Heart right ventricle (tissue), 16 donors: ENCODE measurements at places on chromosomes 6 and 20. TPM values are rescaled to one million over a fixed set of nuclear protein-coding genes. Genes with fewer than 3 reads are reported as not detected.

The COL9A3 gene
- 4.5 TPM for polyA plus RNA-seq

The CST5 gene
- not detected for polyA plus RNA-seq

The PACSIN1 gene
- polyA plus RNA-seq: 5.8 TPM

The TREM2 gene
- polyA plus RNA-seq: 1.4 TPM

The NR2E1 gene
- not detected for polyA plus RNA-seq

The DEFB132 gene
- polyA plus RNA-seq: not detected
